ENCODE measurements at places on chromosomes 13 and 19. TPM values are rescaled to one million over a fixed set of nuclear protein-coding genes. Genes with fewer than 3 reads are reported as not detected.

Gene ZNF177
- 1.3 TPM for total RNA-seq

Gene FFAR3
- total RNA-seq: not detected

Gene RNF17
- total RNA-seq: not detected

Gene SIGLEC12
- not detected for total RNA-seq

Gene PPM1N
- 4.7 TPM for total RNA-seq

Gene BRME1
- 5.4 TPM for total RNA-seq

Gene KLK2
- not detected for total RNA-seq

Gene TRPC4
- 0.22 TPM for total RNA-seq

Gene OLFM2
- total RNA-seq: 1.7 TPM

- no peak for DNase-seq
Measured at GRCh38 chr13:81318231-81319019, 977.5 kb upstream of the SPRY2 start.

GRCh38 chr13:28231642-28232041 lies 93.3 kb downstream of the PAN3 start:
- no peak for DNase-seq

- peak; percentile 53 for DNase-seq
Measured at GRCh38 chr13:77810430-77810829, 108.2 kb downstream of the EDNRB start.

- peak; percentile 72 for DNase-seq
Measured at GRCh38 chr19:8069096-8069973, 16.8 kb downstream of the CCL25 start.

GRCh38 chr19:3838661-3839060 lies 30.2 kb downstream of the ZFR2 start:
- DNase-seq: no peak

DNA sequence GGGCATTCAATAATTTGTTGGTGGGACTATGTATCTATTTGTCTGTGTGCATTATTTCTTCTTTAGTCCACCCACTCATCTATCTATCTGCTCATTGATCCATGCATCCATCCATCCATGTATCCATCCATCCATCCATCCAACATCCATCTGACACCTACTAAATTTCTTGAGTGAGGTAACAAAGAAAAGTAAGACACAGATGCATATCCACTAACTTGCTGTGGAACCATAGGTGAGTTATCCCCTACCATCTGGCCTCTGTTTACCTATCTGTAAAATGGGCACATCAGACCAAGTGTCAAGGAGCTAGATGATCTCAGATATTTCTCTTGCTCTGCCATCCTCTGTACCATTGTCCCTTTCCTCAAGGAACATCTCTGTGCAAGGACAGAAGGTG lies 54.7 kb downstream of the ZNF536 start:
- DNase-seq: no peak

- DNase-seq: no peak
Measured at GRCh38 chr13:111508902-111509509, 188.6 kb downstream of the TEX29 start.

DNA sequence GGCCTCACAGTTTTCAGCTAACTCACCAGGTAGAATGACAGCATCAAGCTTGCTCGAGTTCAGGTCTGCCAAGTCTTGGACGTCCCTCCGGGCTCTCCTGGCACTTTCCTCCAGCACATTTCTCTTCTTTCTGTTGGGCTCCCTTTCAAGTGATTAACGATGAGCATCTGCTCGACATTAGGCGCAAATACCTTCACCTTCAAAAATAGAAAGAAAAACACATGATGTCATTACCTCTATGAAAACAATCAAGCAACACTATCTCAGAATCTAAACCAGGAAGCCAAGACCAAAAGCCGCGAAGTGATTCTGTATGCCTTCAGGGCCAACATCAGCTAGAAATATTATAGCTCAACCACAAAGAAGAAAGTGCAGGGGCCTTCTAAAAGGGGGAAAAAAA lies 15.4 kb upstream of the CLN5 start:
- DNase-seq: no peak

DNA sequence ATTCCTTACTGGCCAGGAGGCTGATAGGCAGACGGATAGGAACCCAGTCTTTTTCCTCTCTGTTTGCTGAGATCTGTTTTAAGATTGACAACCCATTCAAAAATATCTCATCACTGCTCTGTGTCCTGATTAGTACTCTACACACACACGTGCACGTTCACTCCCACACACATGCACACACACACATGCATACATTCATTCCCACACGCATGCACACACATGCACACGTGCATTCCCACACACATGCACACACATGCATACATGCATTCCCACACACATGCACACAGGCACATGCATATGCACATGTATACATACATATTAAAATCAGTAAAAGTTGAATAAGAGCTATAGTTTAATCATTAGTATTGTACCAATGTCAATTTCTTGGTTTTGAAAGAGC lies 80.6 kb upstream of the SIAH3 start:
- no peak for DNase-seq

DNA sequence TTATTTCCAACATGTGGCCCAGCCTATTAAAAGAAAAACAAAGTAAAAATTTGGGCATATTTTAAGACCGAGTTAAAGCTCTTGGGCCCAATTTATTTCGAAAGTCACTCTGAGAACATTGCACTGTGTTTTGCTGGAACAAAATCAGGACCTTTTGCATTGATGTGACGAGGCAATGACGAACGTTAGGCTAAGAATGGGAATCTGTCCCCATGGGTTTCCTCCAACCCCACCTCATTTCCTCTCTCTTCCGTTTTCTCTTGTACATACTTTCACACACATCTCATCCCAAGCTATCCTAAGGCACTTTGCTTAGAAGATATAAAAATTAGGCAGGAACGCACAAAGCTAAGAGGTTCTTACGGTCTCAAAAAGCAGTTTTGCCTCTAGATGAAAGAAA lies 22.1 kb downstream of the EDNRB start:
- peak; percentile 36 for DNase-seq

- DNase-seq: no peak
Measured at GRCh38 chr19:34766386-34766785, 6.6 kb downstream of the ZNF599 start.

DNA sequence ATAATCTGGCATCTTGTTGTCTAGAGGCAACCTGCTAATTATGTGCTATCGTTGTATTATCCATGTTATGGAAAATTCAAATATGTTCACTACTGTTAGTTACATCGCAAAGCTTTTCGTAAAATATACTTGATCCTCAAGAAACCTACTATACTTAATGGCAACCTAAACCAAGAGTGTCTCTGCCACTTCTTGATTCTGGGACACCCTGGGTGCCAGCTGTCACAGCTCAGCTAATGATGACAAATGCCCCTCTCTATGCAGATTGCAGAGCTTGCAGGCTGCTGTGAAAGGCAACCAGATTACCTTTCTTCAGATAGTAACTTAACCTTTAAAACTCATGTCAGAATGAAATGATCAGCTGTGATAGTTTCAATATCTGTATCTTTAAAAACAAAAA lies 8.9 kb upstream of the MAB21L1 start:
- no peak for DNase-seq

GRCh38 chr13:83943530-83944279 lies 61.4 kb upstream of the SLITRK1 start:
- peak; percentile 19 for DNase-seq

DNA sequence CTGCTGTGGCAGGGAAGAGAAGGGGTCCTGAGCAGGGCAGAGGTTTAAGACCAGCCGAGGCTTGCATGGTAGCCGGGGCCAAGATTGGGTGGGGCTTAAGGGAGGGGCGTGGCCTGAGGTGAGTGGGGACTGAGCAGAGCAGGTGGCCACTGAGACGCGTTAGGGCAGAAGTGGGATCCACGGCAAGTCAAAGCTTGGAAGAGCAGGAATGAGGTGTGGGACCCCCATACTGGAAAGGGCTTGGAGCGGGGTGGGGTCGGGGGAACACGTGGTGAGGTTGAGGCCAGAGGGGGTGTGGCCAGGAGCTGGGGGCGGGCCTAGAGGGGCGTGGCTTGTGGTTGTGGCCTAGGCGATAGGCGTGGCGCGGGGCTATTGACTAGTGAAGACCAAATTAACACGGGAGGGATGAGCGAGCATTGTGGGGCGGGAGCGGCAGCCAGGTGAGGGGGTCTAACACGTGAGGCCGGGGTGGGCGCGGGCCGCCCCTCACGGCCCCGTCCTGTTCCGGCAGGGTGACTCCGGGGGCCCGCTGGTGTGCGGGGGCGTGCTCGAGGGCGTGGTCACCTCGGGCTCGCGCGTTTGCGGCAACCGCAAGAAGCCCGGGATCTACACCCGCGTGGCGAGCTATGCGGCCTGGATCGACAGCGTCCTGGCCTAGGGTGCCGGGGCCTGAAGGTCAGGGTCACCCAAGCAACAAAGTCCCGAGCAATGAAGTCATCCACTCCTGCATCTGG lies 3.3 kb downstream of the CFD start:
- no peak for DNase-seq

DNA sequence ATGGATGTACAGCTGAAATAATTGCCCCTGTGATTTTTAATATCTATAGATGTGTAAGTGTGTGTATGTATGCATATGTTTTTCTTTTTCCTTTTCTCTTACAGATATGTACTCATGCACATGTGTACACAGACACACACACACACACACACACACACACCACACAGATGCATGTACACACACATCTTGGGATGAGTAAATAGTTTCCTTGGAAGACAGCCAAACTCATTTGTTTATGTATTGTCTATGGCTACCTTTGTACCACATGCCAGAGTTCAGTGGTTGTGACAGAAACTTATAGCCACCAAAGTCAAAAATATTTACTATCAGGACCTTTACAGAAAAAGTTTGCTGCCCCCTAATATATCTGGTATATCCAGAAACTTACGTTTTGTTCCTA lies 192.6 kb downstream of the MAB21L1 start:
- DNase-seq: peak; percentile 64

- DNase-seq: no peak
Measured at GRCh38 chr13:20482275-20482761, 43.3 kb downstream of the CRYL1 start.

- DNase-seq: no peak
Measured at GRCh38 chr19:55491546-55492360, 3.5 kb downstream of the SSC5D start.

DNA sequence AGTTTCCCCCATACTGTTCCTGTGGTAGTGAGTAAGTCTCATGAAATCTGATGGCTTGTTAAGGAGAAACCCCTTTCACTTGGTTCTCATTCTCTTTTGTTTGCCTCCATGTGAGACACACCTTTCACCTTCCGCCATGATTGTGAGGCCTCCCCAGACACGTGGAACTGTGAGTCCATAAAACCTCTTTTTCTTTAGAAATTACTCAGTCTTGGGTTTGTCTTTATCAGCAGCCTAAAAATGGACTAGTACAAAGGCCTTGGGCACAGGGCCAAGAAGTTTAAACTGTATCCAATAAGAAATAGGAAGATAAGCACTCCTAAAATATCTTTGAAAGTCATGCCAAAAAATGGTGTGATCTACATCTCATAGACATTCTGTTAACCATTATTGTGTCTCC lies 176.9 kb downstream of the TBC1D4 start:
- DNase-seq: no peak

DNA sequence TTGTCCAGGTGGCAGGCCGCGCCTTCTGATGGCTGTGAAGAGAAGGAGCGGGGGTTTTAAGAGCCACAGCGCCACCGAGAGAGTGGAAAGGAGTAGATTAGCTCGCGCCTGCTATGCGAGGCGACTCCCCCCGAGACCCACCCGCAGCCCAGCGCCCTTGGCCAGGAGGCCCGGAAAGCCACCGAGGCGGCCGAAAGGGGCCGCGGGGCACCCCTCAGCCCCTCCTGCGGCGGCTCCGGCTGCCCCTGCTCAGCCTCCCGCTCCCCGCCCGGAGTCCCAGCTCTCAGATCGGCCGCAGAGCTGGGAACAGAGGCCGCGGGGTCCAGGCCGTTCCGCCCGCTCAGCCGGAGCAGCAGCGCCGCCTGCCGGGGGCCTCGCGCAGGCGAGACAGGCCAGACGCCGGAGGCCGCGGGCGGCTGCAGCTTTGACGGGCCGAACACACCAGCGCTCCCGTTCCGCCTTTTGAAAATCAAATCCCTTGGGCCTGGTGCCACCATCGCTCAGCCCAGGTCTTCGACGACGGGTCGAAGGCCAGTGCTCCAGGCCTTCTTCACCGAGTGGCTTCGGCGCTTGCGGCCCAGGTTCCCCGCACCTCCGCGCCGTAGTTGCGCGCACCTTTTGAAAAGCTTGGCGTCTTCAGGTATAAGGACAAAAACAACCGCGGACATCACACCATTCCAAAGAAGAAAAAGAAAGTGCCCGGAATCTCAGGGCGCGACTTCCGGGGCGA lies 15.3 kb downstream of the CDX2 start:
- peak; percentile 79 for DNase-seq

- DNase-seq: no peak
Measured at GRCh38 chr13:113141601-113141970, 16.9 kb upstream of the PROZ start.
